ENCODE measurements at places on chromosomes 5 and 9. TPM values are rescaled to one million over a fixed set of nuclear protein-coding genes. Genes with fewer than 3 reads are reported as not detected.

- DNase-seq, result no peak
- no peak overlapping the region for H3K27ac ChIP-seq
- no peaks in the 10 kb centered on the region for H3K4me1 ChIP-seq
- no peaks in the 10 kb centered on the region for H3K27me3 ChIP-seq
- H3K4me3 ChIP-seq, result no peak overlapping the region
Observed at GRCh38 chr9:93298498-93299417, 114.8 kb downstream of the WNK2 start.

GRCh38 chr9:117492476-117492875 is 77.6 kb upstream of the ASTN2 start:
- no peaks in the 10 kb centered on the region for H3K36me3 ChIP-seq
- DNase-seq, result no peak
- peak overlapping the region; percentile 86 for H3K27ac ChIP-seq
- no peak overlapping the region for H3K4me3 ChIP-seq
- H3K4me1 ChIP-seq, result no peaks in the 10 kb centered on the region
- H3K27me3 ChIP-seq, result no peaks in the 10 kb centered on the region

GRCh38 chr9:37676411-37676830 is 25.7 kb downstream of the FRMPD1 start:
- no peak overlapping the region for H3K4me3 ChIP-seq
- DNase-seq, result no peak
- no peaks in the 10 kb centered on the region for H3K4me1 ChIP-seq
- no peaks in the 10 kb centered on the region for H3K36me3 ChIP-seq

DNA sequence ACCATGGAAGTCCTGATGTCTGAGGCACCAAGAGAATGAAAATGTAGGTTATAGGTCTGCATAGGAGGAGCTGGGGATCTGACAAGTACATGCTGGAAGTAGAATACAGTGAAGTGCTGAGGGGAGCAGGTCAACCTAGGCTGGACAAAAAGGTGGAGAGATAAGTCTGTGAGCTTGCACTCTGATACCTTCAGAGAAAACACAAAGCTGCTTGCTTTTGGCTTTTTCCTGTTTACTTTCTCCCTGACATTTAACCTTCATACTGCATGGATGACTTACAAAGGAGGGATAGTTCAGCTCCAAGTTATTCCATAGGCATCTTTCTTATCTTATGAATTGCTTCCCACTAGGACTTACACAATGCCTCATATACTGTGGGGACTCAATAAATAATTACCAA is 256.7 kb upstream of the NREP start:
- H3K4me3 ChIP-seq, result no peak overlapping the region
- H3K36me3 ChIP-seq, result no peaks in the 10 kb centered on the region
- no peaks in the 10 kb centered on the region for H3K27me3 ChIP-seq

DNA sequence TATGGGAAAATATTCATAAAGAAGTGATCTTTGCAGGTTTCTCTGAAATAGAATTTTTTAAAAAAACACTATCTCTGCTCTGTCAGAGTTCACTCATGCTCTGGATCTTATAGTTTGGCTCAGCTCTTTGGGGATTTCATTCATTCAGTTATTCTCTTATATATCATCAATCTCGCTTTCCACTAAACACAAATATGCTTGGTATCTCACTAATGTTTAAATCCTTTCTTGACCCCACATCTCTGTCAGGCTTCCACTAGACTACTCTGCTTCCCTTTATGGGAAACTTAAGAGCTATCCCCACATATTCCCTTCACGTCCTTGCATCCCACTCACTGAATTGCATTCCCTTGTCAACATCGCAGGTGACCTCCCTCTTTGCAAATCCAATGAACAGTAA is 396.1 kb downstream of the ENC1 start:
- H3K4me1 ChIP-seq, result no peaks in the 10 kb centered on the region
- no peaks in the 10 kb centered on the region for H3K36me3 ChIP-seq
- H3K27me3 ChIP-seq, result no peaks in the 10 kb centered on the region
- H3K27ac ChIP-seq, result no peak overlapping the region
- no peak for DNase-seq
- H3K4me3 ChIP-seq, result no peak overlapping the region

DNA sequence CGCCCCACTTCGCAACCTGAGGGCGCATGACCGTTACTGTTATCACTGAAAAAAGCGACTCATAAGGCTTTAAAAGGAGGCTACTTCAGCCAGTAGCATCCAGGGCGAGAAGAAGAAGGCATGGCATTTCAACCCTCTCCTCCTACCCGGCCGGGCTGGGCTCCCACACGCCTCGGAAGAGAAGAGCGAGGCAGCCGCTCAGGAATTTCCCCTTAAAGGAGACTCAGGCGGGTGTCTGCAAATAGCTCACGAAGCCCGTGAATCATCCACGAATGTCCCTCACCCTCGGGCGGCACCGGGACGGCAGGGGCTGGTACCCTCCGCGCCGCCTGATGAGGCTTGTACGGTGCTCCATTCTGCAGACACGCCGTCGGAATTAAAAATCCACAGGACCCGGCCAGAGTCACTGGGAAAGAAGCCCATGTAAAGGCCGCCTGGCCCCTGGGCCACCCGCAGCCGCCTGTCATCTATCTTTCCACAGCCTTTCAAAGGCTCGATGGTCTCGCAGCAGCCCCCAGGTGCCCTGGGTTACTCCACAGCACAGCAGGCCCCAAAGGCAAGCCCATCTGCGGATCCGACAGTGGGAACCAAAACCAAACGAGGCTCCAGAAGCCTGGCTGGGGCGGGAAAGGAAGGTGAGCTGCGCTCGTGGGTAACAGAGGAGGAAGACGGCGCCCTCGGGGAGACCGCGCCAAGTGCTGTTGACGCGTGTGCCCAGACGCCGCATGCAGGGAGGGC is 11.8 kb downstream of the SLC12A7 start:
- no peak for DNase-seq
- no peaks in the 10 kb centered on the region for H3K27me3 ChIP-seq
- H3K4me3 ChIP-seq, result no peak overlapping the region
- peaks cover 56% of the 10 kb centered on the region for H3K4me1 ChIP-seq
- peak overlapping the region; percentile 99 for H3K27ac ChIP-seq
- no peaks in the 10 kb centered on the region for H3K36me3 ChIP-seq

The FAM78A gene
- total RNA-seq, result 0.92 TPM

The BAAT gene
- total RNA-seq, result 648 TPM

All from right lobe of liver (tissue), 6 donors.